ENCODE measurements at places on chromosomes 11 and 22.

GRCh38 chr11:10653261-10653660 is 40.3 kb downstream of the IRAG1 start:
- DNase-seq, result no peak

- no peak for DNase-seq
Observed at GRCh38 chr22:48905206-48905975, 922.3 kb downstream of the BRD1 start.

DNA sequence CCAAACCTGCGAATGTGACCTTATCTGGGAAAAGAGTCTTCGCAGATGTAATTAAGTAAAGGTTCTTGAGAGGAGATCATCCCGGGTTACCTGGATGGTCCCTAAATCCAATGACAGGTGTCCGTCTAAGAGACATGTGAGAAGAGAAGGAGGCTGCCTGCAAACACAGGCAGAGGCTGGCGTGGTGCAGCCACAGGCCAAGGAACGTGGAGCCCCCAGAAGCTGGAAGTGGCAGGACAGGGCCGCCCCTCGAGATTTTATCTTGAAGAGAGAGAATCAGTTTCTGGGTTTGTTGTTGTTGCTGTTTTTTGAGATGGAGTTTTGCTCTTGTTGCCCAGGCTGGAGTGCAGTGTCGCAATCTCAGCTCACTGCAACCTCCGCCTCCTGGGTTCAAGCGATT is 33.6 kb downstream of the MRGPRD start:
- no peak for DNase-seq

- no peak for DNase-seq
Observed at GRCh38 chr11:4695442-4695841, 2.2 kb downstream of the OR51E2 start.

- no peak for DNase-seq
Observed at GRCh38 chr22:27463121-27463660, 338.4 kb downstream of the MN1 start.

DNA sequence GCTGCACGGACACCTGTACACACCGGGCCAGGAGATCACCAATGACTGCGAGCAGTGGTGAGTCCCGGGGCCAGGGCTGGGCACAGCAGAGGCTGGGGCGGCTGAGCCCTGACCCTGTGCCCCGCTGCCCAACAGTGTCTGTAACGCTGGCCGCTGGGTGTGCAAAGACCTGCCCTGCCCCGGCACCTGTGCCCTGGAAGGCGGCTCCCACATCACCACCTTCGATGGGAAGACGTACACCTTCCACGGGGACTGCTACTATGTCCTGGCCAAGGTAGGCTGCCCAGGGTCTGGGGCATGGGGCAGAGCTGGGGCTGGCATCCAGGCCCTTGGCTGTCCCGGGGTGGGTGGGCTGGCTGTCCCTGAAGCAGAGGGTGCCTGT is 7.7 kb downstream of the MUC2 start:
- no peak for DNase-seq

DNA sequence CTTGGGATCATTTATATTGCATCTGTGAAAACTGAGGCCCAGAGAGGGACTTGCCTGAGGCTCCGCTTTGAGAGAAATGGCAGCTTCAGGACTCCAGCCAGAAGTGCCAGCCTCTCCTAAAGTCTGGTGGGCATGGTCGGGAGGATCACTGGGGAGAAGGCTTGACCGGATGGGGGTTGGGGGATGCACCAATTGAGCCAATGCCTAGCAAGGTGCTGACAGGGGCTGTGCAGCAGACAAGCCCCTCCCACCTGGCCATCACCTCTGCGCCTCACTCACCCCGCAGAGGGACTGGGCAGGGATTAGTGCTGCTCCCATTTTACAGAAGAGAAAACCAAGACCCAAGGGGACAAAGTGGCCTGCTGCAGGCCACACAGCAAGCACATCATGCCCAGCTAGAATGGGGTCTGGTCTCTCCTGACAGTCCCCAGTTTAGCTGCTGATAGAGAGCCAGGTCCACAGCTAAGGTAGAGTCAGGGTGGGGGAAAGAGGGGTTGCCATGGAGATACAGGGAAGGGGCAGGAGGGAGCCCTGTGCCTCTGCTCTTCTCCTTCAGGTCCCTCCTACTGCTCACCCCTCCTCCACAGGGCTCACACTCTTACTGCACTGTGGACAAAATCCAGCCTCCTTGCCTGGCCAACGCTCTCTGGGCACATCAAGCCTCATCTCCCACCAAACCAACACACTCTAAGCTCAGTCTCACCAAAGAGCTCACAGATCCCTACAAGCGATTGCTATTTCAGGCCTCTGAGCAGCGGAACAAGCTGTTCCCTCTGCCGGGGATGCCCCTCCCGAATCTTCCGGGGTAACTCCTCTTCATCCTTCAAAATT is 29.5 kb downstream of the TEF start:
- DNase-seq, result no peak

DNA sequence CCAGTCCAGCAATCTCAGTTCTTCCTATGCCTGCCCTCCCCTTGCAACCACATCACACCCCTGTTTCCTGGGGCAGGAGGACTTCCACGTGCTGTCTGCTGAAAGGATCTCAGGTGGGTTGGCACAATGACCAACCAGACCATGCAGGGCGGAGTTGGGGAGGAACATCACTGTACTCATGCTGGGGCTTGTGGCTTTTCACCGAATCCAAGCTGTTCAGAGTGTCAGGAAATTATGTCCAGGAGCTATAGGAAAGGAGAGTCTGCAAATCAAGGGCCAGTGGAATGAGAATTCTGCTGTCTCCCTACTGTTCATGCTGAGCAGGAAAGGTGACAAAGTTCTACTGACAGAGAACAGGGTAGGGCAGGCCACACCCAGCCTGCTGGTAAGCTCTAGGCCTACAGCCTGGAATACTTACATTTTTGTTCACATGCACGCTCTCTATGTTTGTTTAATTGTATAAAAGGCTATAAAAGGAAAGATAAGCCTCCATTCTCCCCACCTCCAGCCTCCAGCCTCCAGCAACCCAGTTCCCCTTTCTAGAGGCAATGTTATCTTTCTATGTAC is 1.7 kb upstream of the PLAAT2 start:
- no peak for DNase-seq

- DNase-seq, result no peak
Observed at GRCh38 chr11:128379587-128380580, 207.5 kb downstream of the ETS1 start.
